Occipital lobe (tissue), 3 donors: ENCODE measurements at places on chromosomes 3 and 15.
A peak's percentile ranks its signal among the peaks of the same experiment; 100 is the strongest.

- DNase-seq = peak; percentile 28
Observed at GRCh38 chr3:109532257-109533216, 195.2 kb upstream of the DPPA4 start.

DNA sequence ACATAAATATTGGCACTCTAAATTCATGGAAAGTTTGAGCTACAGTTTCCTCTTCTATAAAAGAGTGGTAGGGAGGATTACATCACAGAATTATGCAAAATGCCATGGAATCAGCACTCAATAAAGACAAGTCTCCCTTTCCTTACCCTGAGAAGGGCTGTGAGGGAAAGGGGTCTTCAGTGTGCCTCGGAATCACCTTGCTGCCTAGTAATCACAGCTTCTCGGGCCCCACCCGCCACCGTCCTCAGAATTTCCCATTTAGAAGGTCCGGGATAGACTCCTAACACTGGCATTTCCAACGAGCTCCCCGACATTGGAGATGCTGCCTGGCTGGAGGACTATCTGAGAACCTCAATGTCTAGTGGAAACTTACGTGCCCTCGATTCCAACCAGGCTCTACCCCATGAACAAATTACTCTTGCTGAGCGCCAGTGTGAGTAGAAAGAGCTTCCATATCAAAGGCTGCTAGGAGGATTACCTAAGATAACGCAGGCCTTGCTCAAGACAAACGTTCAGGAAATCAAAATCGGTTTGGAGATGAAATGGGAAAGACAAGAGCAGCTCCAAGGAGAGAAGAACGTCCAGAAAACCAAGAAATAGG is 92.1 kb upstream of the CHD2 start:
- no peak for DNase-seq

GRCh38 chr3:162021206-162021605 is 524.6 kb downstream of the OTOL1 start:
- no peak for DNase-seq

DNA sequence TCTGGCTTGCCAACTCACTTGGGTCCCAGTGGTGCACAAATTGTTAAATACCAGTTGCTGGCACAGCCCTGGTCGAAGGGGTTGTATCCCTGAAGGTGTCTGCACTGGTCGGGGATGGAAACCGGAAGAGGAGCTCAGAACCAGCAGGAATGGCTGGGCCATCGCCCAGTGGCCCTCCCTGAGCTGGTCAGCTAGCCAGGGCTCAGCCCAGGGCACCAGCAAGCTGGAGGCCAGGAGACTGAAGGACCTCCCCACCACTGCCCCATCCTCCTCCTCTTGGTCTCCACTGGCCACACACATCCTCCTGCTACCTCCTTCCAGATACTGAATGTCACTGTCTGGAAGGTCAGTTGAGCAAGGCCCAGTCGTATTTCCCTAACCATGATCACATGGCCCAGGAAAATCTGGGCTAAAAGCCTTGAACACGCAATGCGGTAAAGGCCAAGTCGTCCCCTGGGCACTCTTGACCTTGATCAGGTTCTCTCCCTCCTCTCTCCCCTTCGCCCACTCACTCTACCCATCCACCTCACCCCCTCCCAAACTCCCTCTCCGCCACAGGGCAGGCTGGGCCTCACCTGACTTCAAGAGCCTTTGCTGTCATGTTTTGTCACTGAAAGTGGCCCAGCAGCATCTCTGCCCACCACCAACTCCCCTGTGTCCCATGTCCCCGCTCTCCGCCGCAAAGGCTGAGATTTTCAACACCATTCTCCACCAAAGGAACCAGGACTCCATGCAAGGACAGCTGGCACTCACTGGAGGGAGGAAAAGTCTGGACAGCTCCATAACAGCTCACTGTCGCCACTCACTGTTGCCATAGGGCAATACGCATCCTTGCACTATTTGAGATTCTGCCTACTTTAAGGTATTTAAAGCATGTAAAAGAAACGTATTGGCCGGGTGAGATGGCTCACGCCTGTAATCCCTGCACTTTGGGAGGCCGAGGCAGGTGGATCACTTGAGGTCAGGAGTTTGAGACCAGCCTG is 12.1 kb downstream of the ZDHHC19 start:
- no peak for DNase-seq

DNA sequence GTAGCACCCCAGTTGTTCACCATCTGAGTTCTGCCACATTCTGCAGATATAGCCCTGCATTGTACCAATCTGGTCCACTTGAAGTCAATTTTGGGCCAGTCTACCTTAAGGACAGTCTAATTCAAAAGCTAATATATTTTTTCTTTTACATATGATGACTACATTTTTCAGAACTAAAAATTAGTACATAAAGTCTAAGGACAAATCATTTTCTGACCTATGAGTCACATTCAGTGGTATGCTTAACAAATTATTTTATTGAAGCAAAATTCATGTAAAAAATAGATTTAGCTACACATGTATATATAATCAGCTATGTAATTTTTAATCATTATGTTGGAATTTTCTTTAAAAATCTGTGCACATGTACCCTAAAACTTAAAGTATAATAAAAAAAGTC is 52.1 kb upstream of the IL12A start:
- no peak for DNase-seq

GRCh38 chr3:87413814-87414213 is 137.4 kb upstream of the POU1F1 start:
- no peak for DNase-seq

DNA sequence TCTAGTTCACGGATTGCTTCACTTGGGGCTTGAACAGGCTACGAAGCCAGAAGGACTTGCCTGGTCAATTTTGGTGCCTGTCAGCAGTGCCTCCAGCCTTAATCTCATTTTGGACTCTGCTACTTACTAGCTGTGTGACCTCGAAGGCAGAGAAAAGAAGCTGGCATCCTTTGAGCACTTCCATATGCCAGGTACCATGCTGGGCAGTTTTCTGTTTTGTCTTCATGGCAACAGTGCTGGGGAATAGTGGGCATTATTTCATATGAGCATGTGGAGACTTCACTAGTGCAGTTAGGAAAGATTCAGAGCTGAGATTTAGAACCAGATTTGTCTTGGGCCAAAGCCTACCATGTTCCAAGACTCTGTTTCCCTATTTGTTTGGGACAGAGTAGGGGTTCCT is 92.2 kb downstream of the LRTM1 start:
- no peak for DNase-seq

- no peak for DNase-seq
Observed at GRCh38 chr3:30488070-30488756, 118.2 kb upstream of the TGFBR2 start.

- DNase-seq = no peak
Observed at GRCh38 chr15:27317736-27318135, 346.8 kb downstream of the GABRG3 start.

DNA sequence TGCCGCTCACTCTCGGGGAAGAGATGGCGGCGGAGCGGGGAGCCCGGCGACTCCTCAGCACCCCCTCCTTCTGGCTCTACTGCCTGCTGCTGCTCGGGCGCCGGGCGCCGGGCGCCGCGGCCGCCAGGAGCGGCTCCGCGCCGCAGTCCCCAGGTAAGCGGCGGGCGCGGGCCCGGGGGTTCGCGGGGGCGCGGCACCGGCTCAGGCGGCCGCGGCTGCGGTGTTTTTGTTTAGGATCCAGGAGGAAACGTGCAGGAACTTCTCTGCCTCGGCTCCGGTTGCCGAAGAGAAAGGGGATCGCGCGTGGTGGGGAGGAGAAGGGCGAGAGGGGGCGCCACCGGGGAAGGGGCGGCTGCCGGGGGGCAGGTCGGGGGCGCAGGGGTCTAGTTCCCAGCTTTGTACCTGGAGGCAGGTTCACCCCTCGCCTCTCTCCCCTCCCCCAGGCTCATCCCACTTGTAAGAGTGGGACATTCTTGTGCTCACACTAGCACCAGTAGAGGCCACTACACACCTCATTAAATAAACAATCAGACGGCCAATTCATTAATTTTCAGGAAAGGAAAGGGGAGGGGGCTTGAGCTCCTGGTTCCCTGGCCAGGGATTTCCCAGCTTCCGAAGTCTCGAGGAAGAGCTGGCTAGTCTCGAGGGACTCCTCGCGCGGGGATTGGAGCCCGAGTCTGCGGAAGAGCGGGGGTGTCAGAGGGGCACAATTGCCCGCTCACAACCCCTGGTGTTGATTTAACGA is 562 bp downstream of the NEO1 start:
- peak; percentile 13 for DNase-seq

DNA sequence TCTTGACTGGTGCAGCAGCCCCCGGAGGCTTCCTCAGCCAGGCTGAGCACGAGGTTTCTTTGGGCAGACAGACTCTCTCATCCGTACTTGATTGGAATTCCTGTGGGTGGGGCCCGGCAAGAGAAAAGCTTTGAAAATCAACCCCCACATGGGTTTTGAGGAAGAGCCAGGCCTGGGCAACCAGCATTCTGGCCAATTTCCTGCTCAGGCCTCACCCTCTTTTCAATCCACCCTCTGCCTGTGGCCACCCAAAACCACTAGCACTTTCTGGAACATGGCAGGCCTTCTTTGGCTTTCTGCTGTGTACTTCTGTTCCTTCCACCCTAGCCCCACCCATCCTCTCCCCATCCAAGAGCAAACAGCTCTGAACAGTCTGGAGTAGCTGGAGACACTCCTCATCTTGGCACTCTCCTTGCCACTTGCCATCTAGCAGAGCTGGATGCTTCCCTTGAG is 5.9 kb downstream of the MYO5C start:
- no peak for DNase-seq

GRCh38 chr15:55197719-55198118 is 978 bp upstream of the RSL24D1 start:
- DNase-seq = no peak

DNA sequence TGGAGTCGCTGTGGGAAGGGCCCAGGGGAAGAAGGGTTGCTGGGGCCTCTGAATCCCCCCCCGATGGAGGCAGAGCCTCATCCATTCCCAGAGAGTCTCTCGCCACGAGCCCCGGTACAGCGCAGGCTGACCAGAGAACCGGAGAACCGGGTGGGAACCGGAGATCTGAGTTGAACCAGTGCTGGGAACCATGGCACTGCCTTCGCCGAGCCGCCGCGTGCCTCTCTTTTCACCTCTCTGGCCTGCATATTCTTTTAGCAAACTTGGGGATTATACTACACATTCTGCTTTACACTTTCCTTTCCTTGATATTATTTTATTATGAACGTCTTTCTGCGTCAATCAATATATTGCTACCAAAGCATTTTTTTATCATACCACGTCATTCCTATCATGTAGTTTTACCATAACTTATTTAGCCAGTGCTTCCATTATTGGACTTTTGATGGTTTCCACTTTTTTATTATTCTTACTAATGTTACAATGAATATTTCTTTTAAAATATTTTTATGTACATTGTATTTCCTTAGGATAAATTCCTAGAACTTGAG is 7.2 kb downstream of the NRROS start:
- no peak for DNase-seq

- DNase-seq = no peak
Observed at GRCh38 chr15:93040288-93041158, 48.5 kb downstream of the RGMA start.

GRCh38 chr3:58620421-58620820 is 43.2 kb upstream of the FAM107A start:
- DNase-seq = no peak

DNA sequence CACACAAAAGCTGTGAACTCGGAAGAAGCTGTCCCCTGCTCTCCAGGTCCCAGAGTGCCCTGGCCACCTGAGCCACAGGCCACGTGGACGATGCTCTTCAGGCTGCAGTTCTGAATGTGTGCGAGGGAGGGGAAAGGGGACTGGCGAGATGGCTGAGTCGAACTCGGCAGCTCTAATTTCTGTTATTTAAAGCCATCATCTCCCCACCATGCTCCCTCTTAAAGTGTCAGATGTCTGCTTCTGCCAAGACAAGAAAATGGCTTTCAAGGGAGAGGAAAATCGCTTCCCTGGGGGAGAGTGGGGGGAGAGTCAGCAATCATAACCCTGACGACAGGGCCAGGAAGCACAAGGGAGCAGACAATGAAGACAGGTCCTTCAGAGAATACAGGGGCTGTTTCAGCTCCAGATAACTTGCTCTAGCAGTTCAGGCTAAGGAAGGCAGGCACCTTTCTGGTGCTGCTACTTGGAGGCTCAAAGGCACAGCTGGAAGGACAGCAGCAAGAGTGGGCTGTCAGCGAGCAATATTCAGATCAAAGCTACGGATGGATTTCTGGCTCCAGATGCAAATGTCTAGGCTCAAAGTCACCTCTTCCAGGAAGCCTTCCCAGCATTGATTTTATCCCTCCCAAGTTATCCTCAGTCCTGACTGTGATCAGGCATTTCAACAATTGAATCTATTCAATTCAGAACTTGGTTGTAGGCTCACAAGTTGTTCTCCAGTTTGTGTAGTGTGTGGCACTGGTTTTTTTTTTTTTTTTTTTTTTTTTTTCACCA is 15.5 kb upstream of the CCDC33 start:
- DNase-seq = no peak

DNA sequence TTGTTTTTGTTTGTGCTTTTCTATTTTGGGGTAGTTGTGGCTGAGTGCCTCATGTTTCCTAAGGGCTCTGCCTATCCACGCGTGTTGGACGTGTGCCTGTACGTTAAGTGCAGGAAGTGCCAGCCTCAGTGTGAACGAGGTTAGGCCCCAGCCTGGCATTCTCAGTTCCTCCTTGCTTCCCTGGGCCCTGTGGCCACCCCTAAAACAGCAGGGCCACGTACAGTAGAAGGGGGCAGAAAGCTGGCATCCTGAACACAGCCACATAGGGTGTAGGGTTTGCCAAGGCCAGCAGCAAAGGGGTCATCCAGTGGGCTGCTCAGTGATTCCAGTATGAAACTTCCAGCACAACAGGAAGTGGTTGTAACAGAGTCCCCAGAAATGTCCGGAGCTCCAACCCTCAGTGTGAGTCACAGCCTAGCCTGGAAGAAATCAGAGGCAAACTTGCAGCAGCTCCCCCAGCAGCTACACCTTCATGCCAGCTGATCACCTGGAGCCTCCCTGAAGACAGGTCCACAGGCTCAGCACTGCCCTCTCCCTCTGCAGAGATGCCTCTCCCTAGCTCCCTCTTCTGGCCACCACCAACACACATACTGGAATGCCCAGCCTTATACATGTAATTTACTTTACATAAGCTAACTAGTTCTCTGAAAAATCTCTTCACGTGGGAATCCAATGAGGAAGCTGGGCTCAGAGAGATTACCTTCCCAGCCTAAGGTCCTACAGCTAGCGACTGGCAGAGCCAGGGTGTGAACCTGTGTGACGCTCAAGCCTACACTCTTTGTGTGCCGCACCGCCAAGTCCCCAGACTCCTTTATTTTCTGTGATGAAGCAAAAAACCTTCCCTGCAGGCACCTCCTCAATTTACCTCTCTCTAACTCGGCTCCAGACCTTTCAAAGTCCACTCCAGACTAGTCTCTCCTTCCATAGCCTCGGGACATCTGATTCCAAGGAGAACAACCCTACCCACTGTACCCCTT is 26.6 kb downstream of the ILDR1 start:
- no peak for DNase-seq

- DNase-seq = no peak
Observed at GRCh38 chr15:67762610-67763368, 62.5 kb upstream of the SKOR1 start.

- DNase-seq = no peak
Observed at GRCh38 chr15:48177383-48177765, 721 bp downstream of the MYEF2 start.

DNA sequence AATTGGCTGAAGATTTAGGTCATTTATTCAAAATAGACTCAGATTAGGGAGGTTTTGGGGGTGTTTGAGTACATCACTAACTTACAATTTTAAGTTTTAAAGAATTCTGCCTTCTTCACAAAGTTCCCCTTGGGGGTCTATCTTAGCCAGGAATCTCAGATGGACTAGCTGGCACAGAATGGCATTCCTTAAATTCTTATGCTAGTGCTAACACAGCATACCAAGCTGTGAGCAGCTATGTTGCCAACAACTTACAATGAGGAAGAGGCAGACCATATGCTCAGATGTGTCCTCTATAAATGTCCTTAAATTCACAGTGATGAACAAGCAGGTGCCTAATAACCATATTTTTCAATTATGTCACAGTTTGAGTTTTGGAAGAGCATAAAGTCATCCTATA is 60.9 kb upstream of the NPHP3 start:
- DNase-seq = no peak
